ENCODE measurements at places on chromosomes 1 and 21.

GRCh38 chr21:31332525-31332924 lies 11.5 kb downstream of the TIAM1 start:
- DNase-seq, result no peak

GRCh38 chr1:11961230-11961629 lies 19.0 kb upstream of the MFN2 start:
- DNase-seq, result no peak

GRCh38 chr1:113551728-113552127 lies 161.4 kb downstream of the MAGI3 start:
- no peak for DNase-seq

DNA sequence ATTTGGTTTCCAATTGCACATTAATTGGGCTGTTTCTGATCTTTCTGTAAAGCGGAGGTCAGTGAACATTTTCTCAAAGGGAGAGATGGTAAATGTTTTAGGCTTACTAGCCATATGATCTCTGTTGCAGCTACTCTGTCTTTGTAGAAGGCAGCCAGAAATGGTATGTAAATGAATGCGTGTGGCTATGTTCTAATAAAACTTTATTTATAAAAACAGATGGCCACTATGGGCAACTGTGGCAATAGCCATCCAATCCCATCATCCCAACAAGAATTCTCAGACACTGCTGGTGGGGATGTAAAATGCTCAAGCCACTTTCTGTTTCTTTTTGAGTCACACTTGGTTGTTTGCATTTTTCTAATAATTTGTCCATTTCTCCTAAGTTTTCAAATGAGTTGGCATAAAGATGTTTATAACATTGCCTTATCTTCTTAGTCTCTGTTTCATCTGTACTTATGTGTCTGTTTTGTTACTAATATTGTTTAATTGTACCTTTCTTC lies 448.8 kb upstream of the VAMP3 start:
- DNase-seq, result no peak

GRCh38 chr1:117213046-117213445 lies 2.3 kb upstream of the VTCN1 start:
- no peak for DNase-seq

- no peak for DNase-seq
These were observed at the start of gene MROH7 for GRCh38 chr1:54640863-54641836. Gene MROH7 (plus strand): TSS chr1:54641786. CDS start chr1:54652927, 11,141 bp downstream.

DNA sequence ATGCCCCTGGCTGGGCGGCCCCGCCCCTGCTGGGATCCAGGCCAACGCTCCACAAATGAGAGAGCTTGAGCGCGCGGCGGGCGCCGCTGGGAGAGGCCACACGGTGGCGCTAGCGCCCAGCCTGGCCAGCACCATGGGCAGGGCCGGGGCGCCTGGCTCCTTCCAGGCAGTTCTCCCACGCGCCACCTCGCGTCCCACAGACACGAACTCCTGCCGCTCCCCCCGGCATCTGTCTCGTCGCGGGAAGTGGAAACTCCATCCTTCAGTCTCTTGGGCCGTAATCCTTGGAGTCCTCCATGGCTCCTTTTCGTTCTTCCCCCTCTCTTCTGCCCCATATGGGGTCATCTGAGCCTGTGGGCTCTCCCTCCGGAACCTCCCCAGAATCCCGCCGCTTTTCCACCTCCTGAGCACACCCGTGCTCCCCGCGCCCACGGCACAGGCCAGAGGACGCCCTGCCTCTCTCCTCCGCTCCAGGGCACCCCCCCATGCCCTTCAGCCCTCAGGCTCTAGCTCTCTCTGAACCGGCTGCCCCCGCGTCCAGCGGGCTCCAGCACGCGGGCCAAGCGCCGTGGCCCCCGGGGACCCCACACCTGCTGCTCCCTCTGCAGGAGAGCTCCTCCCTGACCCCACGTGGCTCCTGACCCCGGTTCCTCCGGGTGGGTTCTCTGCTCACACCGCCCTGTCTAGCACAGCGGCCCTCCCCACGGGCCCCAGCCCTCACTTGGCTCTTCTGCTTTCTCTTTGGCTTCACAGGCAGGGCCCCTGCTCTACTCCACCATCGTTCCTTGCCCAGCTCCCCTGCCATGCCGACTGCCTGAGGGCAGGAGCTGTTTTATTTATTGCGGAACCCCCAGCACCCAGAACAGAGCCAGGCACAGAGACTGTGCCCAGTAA lies 31.9 kb upstream of the EDN2 start:
- no peak for DNase-seq

DNA sequence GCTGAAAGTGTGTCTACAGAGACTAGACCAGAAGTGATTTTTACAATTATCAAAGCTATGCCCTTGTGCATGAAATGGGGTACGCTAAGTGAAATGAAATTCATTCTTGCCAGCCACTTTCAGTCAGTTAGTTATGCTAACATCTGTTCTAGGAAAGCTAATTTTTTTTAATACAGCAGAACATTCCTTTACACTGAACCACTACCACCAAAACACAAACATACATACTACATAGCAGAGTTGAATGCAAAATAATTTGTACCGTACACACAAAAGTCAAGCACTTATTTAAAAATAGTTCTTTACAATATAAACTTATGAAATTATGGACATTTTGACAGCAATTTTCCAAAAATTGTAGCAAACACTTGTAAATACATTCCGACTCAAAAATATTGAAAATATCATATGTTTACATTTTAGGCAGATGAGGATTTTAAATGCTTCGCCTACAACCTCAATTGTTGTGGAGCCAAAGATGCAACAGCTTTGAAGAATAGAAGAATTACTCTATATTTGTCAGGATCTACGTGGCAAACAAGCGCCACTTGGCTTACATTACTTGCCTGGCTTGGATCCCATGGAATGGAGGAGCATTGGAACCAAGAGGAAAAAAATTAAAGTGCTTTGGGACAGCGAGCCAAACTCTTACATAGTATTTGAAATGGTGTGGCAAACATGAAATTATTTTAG lies 30.6 kb downstream of the WLS start:
- no peak for DNase-seq

GRCh38 chr1:101285922-101286570 lies 49.2 kb downstream of the S1PR1 start:
- no peak for DNase-seq

DNA sequence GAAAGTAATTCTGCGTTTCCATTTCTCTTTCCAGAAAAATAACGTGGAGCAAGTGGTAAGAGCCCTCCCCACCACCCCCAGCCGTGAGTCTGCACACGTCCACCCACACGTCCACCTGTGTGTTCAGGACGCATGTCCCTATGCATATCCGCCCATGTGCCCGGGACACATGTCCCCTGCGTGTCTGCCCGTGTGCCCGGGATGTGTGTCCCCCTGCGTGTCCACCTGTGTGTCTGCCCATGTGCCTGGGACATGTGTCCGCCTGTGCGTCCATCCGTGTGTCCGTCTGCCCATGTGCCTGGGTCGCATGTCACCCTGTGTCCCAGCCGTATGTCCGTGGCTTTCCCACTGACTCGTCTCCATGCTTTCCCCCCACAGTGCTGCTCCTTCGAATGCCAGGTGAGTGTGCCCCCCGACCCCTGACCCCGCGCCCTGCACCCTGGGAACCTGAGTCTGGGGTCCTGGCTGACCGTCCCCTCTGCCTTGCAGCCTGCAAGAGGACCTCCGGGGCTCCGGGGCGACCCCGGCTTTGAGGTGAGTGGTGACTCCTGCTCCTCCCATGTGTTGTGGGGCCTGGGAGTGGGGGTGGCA lies 5.6 kb downstream of the COL6A1 start:
- no peak for DNase-seq

Data from stimulated activated CD8-positive, alpha-beta memory T cell treated with anti-CD3 and anti-CD28 coated beads, Interleukin-15, amount 100 ng/mL, for 4 hours (primary cell).